ENCODE measurements at places on chromosomes 7 and 10.

DNA sequence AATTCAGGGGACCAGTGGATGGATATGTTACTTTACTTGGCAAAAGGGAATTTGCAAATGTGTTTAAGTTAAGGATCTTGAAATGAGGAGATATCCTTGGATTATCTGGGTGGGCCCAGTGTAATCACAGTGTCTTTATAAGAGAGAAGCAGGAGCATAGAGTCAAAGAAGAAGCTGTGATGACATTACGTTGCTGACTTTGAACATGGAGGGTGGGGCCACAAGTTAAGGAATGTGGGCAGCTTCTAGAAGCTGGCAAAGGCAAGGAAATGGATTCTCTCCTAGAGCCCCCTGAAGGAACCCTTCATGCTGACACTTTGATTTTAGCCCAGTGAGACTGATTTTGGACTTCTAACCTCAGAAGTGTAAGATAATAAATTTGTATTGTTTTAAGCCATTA, 21.8 kb upstream of the SLC26A3 start:
- no peak for DNase-seq

DNA sequence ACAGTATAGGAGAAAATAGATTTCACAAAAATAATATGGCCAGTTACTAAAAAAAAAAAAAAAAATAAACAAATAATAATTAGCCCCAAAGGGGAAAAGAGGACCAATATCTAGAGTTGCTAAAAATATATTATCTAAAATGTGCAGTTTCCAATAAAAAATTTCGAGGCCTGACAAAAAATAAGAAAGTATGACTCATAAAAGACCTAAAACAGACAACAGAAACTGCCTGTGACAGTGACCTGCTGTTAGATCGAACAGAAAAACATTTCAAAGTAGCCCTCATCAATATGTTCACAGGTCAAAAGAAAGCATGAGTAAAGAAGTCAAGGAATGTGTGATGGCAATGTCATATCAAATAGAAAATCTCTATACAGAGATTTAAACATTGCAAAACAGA, 11.8 kb upstream of the TSPAN12 start:
- no peak for DNase-seq

DNA sequence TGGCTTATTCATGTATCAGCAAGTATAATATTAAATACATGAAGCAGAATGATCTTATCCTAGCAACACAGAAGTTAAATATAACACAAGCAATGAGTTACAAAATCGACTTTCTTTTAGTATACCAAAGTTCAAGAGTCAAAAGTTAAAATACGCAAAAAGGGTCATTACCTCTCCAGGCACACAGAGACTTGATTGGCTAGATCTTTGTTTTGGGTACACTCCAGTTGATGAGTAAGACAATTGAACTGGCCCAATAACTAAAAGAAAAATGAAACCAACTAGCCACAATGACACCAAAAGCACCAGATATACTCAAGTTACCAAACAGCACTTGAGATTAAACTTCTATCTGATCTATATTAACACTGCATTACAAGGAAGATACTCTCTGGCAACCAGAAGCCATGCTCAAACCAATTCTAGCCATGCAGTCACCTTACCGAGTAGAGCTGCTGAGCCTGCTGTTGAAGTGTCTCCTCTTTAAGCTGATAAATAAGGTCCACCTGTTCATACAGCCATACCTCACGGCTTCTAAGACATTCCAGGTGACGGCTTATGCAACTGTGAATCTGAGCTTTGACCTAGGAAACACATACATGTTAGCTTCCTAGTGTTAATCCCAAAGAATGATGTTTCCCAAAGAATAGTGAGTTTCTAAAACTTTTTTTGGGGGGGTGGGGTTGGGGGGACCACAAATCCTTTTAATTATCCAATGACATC, 15.6 kb downstream of the NCOA4 start:
- no peak for DNase-seq

DNA sequence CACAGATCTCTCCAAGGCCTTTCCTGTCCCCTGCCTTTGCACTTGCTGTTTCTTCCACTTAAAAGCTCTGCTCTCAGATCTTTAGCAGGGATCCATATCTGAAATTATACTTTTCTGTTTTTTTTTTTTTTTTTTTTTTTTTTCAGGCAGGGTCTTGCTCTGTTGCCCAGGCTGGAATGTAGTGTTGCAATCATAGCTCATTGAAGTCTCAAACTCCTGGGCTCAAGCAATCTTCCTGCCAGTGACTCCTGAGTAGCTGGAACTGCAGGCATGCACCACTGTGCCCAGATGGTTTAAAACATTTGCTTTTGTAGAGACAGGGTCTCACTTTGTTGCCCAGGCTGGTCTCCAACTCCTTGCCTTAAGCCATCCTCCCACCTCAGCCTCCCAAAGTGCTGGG, 5.0 kb upstream of the TSPAN15 start:
- DNase-seq, result no peak

GRCh38 chr7:128831994-128832879, 2.0 kb downstream of the FLNC start:
- no peak for DNase-seq

- no peak for DNase-seq
These were observed 27.8 kb downstream of the GET4 start for GRCh38 chr7:903921-904755.

- no peak for DNase-seq
These were observed 199.5 kb downstream of the REEP3 start for GRCh38 chr10:63720676-63721075.

- DNase-seq, result no peak
These were observed 1.6 kb downstream of the PDGFA start for GRCh38 chr7:517774-518629.

- no peak for DNase-seq
These were observed 21.8 kb upstream of the SH2D4B start for GRCh38 chr10:80515941-80516340.

- no peak for DNase-seq
These were observed 17.8 kb downstream of the NPSR1 start for GRCh38 chr7:34675749-34676374.

- no peak for DNase-seq
These were observed 32.1 kb downstream of the KMT2C start for GRCh38 chr7:152403726-152404125.

- DNase-seq, result no peak
These were observed 3.1 kb downstream of the CNPY4 start for GRCh38 chr7:100122568-100122967.

- no peak for DNase-seq
These were observed 13.1 kb downstream of the BMS1 start for GRCh38 chr10:42795701-42796100.

GRCh38 chr10:35336921-35337823, 863 bp downstream of the CCNY start:
- DNase-seq, result no peak

- DNase-seq, result no peak
These were observed 326.3 kb downstream of the ABCA13 start for GRCh38 chr7:48497521-48497920.

DNA sequence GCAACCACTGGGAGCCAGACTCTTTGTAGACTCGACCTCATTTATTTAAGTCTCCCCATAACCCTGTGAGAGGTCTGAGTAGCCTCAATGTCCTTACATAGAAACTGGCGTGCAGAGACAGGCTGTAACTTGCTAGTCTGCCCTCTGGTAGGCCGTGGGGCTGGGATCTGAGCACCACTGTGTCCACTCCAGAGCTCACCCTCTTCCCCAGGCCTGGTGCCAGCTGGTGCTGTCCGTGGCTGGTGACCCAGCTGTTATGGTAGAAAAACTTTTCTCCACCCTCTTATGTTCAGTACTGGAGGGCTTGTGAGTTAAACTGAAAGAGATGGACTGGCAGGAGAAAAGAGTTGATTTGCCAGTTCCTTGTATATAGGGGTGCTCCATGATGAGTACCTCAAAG, 41.9 kb downstream of the ADAMTS14 start:
- DNase-seq, result no peak

- DNase-seq, result no peak
These were observed 117.7 kb upstream of the GJD4 start for GRCh38 chr10:35487336-35488034.

- no peak for DNase-seq
These were observed 29.8 kb downstream of the DIP2C start for GRCh38 chr10:659688-660141.

DNA sequence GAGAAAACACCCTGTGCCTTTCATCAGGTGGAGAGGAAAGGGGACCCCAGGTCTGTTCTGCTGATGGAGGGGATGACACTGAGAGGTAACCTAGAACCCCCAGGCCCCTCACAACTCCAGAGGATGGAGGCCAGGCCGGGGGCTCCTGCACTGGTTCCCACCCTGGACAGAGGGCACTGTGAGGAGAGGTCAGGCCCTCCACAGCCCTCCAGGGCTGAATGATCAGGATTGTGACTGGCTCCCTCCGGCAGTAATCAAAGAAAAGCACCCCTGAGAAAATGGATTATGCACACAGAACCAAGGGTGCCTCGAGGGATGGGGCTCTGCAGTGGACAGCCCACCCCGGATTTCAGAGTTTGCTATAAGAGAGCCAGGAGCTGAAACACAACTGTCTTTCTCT, 502.8 kb downstream of the TCERG1L start:
- DNase-seq, result no peak

DNA sequence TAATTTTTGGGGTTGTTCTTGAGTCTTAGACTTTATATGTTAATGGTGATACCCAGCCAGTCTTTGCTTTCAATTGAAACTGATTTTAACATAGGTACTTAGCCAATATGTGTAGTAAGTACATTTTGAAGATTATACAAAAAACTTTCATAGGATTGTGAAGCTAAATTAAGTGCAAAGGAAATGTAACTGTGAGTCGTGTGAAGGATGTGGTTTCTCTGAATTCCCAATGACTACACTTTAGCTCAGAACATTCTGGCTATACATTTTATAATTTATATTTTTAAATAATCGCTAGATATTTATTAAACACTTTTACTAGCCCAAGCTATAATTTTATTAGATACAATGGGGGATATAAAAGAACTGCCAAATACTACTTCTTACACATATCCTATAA, 359.3 kb downstream of the PCLO start:
- DNase-seq, result no peak

DNA sequence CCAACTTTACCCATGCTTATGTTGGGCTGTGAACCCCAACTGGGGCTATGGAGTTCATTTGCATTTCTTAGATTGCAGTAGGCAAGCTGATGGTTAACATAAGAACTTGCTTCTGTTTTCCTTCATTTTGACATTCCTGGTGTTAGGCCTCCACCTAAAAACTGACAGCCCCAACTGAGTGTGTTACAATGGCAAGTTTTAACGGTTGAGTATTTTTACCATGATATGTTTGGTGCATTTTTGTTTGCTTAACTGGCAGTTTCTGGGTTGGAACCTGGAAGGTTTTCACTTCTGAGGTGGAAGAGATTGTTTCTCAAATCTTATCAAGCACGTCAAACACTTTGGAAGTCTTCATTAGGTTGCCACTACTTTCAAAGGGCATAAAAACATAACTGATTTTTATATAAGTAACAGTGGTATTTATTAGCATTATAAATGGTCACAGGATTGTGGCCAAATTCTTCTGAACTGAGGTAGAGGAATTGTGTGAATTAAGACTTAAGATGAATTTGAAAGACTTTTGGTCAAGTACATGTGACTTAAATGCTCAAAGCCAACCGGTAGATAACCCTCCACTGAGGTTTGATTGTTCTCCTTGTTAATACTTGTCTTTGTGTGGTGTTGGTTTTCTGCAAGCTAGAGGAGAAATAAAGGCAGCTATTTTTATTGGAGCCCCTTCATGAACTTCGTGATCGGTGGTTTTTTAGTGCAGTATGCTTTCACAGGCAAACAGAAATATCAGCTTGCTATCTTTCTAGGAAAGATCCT, 2.8 kb downstream of the BMI1 start:
- DNase-seq, result no peak

DNA sequence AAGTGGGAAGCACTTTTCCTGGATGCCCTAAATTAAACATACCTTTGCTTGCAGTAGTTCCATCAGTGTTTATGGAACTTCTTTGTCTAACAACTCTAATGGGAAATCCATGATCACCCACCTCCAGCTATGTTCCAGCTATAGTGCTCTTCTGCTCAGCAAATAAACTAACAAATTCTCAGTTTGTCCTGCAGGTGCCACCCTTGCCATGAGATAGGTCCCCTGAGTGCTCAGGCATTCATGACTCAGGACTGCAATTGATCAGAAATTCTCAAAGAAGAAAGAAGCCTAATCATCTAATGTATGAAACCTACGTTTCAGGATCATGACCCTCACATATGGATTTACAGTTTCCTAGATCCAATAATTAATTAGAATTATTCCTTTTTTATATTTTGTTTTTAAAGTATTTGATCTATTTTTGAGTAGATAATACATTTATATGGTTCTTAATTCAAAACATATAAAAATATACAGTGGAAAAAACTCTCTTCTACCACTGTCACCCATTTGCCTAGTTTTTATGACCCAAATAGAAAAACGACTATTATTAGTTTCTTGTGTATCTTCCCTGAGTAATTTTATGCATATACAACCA, 48.7 kb upstream of the DYNC1I1 start:
- no peak for DNase-seq

- DNase-seq, result no peak
These were observed 650 bp upstream of the SORBS1 start for GRCh38 chr10:95561864-95562177.

DNA sequence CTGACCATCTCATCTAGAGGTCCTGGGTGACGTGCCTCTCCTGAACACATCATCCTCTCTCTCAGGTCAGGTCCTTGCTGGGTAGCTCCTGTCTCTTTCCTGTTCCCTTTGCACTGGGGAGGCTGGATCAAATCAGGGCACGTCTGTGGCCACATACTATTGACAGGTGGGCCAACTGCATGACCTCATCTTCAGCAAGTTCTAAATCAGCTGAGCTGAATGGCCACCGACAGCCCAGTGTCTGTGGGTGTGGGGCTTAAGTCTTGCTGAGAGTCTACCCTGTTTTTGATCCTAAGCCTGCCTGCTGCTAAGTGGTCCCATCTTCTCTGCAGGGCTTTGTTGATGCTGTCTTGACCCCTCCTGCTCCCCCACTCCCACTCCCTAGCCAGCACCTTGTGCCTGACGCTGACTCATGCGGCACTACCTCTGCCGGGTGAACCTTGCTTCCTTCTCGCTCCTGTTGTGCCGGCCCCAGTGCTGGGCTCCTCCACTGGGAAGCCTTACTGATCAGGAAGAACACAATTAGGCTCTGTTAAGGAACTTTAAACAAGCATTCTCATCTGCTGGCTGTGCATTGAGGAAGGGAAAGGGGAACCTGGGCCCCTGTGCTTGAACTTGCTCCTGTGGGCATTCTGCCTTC, 440.4 kb downstream of the PLXNA4 start:
- no peak for DNase-seq

GRCh38 chr7:65962033-65962432, 20.0 kb downstream of the GUSB start:
- no peak for DNase-seq

- DNase-seq, result no peak
These were observed 336.0 kb downstream of the AUTS2 start for GRCh38 chr7:69934144-69934903.

GRCh38 chr7:48132792-48133191, 38.5 kb upstream of the ABCA13 start:
- DNase-seq, result no peak

- DNase-seq, result no peak
These were observed 29.3 kb downstream of the RBM48 start for GRCh38 chr7:92557808-92558362.

GRCh38 chr7:33534833-33535232, 370.5 kb upstream of the BMPER start:
- no peak for DNase-seq
